ENCODE measurements at places on chromosomes 2 and 18.

DNA sequence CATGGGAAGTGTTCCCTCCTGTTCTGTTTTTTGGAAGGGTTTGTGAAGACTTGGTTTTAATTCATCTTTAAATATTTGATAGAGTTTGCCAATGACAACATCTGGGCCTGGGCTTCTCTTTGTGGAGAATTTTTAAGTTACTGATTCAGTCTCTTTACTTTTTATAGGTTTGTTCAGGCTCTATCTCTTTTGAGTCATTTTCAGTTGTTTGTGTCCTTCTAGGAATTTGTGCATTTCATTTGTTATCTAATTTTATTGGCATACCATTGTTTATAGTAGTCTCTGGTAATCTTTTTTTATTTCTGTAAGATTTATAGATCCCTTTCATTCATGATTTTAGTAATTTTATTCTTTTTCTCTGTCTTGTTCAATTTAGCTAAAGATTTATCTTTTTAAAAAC lies 14.6 kb downstream of the SCLY start:
- DNase-seq = no peak

DNA sequence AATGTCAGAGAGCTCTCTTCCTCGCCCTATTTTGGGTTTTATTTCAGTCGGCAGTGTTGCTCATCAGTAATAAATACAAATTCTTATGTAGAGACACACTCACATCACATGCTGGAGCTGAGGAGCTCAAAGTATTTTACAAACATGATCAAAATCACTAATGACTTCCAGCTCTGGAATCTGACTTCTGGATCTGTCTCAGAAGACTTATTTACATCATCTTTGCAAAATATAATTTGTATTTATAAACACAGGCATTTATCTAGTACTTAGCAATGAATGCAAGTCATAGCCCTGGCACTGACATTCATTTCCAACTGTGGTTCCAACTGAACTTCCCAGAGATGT lies 327.1 kb downstream of the NCKAP5 start:
- no peak for DNase-seq

DNA sequence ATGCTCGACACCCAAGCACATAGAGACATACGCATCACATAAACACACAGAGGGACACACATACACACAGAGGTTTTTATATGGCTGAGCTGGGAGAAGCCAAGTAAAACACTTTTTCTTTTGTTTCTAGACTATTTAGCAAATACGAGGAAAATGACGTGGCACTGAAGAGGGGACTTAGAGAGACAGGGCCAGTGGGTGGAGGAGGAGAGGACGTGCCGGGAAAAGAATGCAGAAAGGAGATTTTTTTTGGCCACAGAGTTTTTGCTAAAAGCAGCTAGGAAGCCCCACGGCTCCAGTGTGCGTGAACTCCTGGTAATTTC lies 168.5 kb upstream of the KLF7 start:
- no peak for DNase-seq

DNA sequence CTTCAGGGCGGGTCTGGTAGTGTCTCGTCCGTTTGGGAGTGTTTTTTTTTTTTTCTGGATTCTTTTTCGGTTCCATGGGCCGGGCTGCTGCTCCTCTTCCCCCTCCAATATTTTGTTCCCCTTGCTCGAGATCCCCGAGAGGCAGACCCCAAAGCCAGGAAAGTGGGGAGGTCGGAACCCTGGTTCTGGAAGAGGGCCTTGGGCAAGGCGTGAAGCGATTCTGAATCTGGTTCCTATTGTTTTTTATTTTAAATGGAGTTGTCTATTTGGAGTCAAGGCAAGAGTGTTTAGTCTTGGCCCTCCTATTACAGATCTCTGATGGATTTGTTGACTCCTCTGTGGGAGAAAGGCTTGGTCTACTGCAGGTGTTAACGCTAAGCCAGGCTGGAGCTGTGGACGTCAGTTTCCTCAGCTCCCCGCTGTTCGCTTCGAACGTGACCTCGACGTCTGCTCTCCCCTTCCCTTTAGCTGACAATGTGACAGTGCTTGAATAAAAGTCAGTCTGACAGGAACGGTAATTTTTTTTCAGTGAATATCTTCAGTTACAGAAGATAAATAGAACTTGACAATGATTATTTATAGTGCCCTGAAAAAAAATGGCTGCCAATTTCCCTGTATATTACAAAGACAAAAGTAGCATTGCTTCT lies 683 bp upstream of the DNAJC27 start:
- DNase-seq = peak; percentile 2

DNA sequence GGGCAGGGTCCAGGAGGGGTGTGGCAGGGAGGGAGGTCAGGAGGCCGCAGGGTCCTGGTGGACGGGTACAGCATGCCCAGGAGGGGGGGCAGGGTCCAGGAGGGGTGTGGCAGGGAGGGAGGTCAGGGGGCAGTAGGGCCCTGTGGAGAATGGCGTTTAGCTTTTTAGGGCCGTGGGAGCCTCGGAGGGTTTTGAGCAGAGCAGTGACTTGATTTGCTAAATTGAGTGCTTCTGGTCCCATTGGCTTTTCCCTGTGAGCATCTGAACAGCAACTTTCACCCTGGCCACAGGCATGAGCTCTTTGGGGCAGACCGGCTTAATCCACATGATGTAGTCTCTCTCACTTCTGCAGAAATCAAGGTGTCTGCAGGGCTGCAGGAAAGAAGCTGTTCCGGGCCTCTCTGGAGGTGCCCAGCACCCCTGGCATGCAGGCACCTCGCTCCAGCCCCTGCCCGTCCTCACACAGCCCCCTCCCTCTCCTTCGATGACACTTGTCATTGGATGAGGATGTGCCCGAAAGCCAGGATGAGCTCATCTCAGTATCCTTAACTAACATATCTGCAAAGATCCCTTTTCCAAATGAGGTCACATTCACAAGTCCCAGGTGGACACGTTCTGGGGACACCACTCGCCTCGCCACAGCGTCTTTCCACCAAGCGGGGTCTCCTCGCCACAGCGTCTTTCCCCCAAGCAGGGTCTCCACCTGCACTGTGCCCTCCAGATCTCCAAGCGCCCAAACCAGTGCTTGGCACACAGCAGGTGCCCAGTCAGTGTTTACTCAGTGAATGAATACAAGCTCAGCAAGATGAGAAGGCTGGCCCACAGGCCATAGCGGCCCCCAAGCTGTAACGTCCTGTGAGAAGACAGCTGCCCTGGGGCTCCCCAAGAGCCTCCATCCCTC lies 94.0 kb downstream of the NDUFA10 start:
- no peak for DNase-seq

DNA sequence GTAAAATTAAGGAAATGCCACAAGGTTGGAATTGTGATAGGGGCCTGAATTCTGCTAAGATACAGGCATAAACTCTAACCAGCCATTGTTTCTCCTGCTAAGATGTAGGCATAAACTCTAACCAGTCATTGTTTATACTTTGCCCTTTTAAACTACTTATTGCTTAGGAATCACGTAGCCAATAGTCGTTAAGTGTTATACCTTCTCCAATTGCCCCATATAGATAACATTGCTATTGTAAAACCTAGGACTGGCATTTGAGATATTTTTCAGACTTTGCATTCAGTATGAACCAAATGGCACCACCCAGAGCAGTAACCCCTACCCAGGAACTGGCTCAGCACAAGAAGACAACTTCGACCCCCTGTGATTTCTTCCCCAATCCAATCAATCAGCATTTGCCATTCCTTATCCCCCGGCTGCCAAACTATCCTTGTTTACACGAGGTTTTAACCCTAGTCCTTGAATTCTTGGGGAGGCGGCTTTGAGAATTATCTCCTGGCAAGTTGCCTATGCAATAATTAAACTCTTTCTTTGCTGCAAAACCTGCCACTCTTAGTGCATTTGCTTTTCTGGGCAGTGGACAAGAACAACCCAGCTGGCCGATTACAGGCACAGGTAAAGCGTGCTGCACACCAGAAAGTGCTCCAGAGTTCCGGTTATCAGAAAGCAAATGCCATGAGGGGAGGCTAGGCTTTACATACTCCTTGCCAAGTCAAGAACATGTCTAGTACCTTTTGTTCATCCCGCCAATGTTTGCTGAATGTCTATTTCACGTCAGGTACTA lies 167.6 kb downstream of the LAMA1 start:
- no peak for DNase-seq
